Aorta (tissue), 5 donors: ENCODE measurements at places on chromosomes 16 and 17. TPM values are rescaled to one million over a fixed set of nuclear protein-coding genes. Genes with fewer than 3 reads are reported as not detected.

The CACNA1G gene
- 2.8 TPM for total RNA-seq

The UTS2R gene
- not detected for total RNA-seq

The PRR35 gene
- total RNA-seq: not detected

- H3K27me3 ChIP-seq: no peaks in the 10 kb centered on the region
- H3K36me3 ChIP-seq: no peaks in the 10 kb centered on the region
- H3K27ac ChIP-seq: no peak overlapping the region
- H3K4me3 ChIP-seq: no peak overlapping the region
These were observed 34.5 kb downstream of the KCNJ16 start for GRCh38 chr17:70109497-70109896.

GRCh38 chr16:87921236-87921773, 15.0 kb downstream of the CA5A start:
- no peaks in the 10 kb centered on the region for H3K27me3 ChIP-seq
- H3K4me3 ChIP-seq: no peak overlapping the region
- H3K36me3 ChIP-seq: no peaks in the 10 kb centered on the region
- H3K4me1 ChIP-seq: no peaks in the 10 kb centered on the region
- DNase-seq: no peak
- H3K27ac ChIP-seq: no peak overlapping the region

DNA sequence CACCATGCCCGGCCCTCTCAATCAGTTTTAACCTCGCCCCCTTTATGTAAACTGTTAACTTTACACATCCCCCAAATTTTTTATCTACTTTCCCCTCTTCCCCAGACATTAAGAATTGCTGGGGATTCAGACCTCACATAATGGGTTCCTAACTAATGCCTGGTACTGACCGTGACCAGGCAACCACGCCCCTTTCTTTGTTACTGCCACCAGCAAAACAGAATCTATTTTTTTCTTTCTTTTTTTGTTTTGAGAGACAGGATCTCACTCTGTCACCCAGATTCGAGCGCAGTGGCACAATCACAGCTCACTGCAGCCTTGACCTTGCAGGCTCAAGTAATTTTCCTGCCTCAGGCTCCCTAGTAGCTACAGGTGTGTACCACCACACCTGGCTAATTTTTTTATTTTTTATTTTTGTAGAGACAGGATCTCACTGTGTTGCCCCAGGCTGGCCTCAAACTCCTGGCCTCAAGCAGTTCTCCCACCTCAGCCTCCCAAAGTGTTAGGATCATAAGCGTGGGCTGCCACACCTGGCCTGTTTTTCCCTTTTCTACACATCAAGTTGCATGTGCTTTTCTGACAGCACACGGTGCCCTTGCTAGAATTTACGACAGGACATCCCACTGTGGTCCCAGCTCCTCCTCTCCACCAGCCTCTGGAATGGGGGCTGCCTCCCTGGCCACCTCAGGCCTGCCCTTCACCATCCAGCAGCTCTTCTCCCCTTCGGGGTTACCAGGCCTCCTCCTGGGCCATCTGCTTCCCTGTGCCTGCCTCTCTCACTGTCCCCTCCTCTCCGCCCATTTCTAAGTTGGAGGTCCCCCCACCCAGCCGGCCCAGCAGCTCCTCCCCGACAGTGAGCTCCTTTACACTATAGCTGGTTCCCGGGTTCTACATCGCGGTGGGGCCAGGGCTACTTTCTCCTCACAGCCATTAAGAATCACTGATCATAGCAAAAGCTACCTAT, 10.8 kb downstream of the CPNE2 start:
- H3K4me3 ChIP-seq: no peak overlapping the region
- H3K27ac ChIP-seq: no peak overlapping the region
- no peaks in the 10 kb centered on the region for H3K4me1 ChIP-seq
- H3K27me3 ChIP-seq: no peaks in the 10 kb centered on the region
- no peaks in the 10 kb centered on the region for H3K36me3 ChIP-seq
- no peak for DNase-seq

DNA sequence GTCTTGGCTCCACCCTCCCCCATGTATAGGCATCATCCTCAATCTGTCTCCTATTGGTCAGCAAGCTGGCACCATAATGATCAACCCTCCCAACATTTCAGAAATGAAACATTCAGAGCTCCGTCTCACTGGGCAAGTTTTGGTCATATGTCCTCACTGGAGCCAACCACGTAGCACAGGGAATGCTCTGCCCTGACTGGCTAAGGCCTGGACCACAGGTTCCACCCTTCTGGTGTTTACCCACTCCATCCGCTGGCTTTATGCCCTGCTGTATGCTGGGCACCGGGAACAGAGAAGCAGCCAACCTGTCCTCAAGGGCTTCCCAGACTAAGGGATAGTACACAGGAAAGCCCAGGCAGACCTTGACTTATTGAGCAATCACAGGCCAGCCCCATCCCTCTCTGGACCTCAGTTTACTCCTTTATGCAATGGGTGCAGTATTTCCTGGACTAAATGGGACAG, 20.5 kb downstream of the MYO15A start:
- no peaks in the 10 kb centered on the region for H3K4me1 ChIP-seq
- H3K36me3 ChIP-seq: no peaks in the 10 kb centered on the region
- no peak overlapping the region for H3K4me3 ChIP-seq

- peaks cover 4% of the 10 kb centered on the region for H3K4me1 ChIP-seq
- peak overlapping the region; percentile 18 for H3K27ac ChIP-seq
- no peak overlapping the region for H3K4me3 ChIP-seq
- H3K27me3 ChIP-seq: no peaks in the 10 kb centered on the region
These were observed 11.8 kb downstream of the NXPH3 start for GRCh38 chr17:49587366-49588073.

GRCh38 chr16:89009343-89010209, 32.6 kb upstream of the CBFA2T3 start:
- no peak overlapping the region for H3K4me3 ChIP-seq
- peak; percentile 65 for DNase-seq
- H3K36me3 ChIP-seq: no peaks in the 10 kb centered on the region
- H3K27ac ChIP-seq: no peak overlapping the region
- no peaks in the 10 kb centered on the region for H3K27me3 ChIP-seq

DNA sequence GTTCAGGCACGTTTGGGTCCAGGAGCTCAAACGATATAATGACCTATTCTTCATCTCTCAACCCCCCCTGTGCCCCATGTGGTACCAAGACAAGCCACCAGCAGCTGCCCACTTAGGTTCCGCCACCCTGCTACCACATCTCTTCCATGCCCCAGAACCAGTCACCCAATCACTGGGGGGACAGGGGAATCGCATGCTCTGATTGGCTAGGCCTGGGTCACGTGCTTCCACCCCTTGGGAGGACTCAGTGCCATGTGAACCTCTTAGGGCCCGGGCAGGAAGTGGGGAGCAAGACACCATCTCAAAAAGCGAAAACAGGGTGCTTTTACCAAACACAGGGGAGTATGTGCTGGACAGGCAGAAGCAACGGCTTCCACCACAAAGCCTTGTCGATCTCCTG, 91.3 kb downstream of the KATNIP start:
- no peaks in the 10 kb centered on the region for H3K4me1 ChIP-seq
- H3K4me3 ChIP-seq: no peak overlapping the region
- H3K27me3 ChIP-seq: no peaks in the 10 kb centered on the region
- H3K27ac ChIP-seq: no peak overlapping the region
- no peak for DNase-seq
